T-helper 2 cell (primary cell): ENCODE measurements at places on chromosomes 4 and X.

GRCh38 chr4:75009138-75009537 lies 76.2 kb downstream of the PARM1 start:
- no peak for DNase-seq

DNA sequence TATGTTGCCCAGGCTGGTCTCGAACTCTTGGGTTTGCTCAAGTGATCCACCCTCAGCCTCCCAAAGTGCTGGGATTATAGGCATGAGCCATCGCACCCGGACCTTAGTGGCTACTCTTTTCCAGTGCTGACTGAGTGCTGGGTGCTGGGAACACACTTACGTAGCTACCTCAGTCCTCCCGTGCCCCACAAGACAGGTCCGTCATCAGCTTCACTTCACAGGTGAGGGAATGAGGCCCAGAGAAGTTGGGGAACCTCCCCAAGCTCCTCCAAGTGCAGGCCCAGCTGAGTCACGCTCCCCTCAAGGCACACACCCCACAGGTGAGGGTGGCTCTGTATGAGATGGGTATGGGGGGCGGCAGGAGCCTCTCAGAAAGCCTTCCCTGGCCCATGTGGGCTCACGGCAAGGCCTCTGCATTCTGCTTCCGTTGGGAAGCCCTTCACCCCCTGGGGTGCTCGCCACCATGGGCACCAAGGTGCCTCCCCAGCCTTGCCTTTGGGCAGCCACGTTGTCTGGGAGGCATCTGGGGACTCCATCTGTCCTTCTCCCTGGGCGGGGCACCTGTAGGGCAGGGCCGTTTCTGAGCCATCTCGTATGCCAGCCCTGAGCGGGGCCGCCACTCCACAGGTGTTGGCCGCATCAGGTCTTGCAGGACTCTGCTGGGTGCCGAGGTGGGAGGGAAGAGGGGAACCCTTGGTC lies 28.4 kb downstream of the NSG1 start:
- no peak for DNase-seq

DNA sequence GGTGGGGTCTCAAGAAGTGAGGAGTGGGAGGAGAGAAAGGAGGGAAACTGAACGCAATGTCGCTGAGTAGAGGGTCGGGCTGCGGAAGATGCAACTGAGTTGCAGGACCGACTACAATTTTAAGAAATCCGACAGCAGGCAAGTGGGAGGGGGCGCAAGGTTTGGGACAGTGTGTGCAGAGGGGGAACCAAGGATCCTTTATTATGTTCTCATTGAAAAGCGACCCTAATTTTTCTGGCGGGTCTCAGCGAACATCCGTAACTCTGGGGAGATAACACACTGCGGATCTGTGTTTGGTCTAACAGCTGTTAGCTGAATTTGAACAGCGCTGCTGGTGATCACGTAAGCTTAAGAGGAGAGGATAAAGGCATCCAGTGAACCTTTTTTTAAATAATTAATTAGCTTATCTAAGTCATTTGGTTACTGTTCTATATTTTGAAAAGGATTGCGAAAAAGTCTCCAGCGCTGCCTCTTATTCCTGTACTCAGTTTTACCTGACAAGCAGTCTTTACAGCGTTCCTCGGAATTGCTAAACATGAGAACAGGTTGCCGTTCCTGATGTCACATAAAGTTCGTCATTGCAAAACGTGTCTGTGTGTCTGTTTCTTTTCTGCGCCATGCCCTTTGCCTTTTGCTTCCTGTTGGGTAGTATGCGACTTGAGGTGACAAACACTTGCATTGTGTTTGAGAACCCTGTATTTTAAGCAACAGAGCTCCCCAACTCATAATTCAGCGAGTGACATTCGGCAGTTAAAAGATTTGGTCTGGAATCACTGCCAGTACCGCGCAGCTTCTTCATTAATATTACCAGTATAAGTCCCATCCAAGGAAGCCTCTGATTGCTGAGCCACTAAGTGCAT lies 1.3 kb downstream of the HTR2C start:
- no peak for DNase-seq

- DNase-seq: no peak
Observed at GRCh38 chr4:55554453-55555030, 7.8 kb upstream of the CLOCK start.

GRCh38 chr4:55396308-55397125 lies 760 bp downstream of the TMEM165 start:
- no peak for DNase-seq

GRCh38 chr4:1193206-1194009 lies 21.0 kb upstream of the SPON2 start:
- DNase-seq: no peak

DNA sequence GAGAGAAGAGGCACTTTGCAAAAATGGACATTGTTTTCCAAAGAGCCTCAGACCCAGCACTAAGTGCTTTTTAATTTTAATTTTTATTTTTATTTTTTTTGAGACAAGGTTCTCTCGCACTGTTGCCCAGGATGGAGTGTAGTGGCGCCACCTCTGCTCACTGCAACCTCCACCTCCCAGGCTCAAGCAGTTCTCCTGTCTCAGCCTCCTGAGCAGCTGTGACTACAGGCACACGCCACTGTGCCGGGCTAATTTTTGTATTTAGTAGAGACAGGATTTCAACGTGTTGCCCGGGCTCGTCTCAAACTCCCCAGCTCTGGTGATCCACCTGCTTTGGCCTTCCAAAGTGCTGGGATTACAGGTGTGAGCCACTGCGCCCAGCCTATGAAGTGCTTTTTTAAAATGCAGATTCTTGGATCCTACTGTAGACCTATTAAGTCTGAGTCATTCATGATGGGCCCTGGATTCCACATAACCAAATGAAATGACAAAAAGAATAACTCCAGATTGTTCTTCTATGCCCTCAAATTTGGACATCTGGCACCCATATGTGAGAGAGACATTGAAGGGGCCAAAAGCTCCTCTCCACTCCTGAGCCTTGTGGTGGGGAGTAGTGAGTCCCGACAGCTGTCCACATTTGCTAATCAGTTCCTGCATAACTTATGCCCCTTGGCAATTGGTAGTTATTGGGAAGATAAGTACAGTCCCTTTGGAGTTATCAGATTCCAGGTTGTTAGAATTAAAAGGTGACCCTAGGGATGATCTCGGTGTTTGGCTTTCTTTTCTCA lies 3.6 kb downstream of the NOCT start:
- DNase-seq: no peak

- DNase-seq: no peak
Observed at GRCh38 chr4:6891436-6892170, 18.0 kb upstream of the TBC1D14 start.

GRCh38 chr4:182569561-182569960 lies 326.4 kb downstream of the TENM3 start:
- DNase-seq: no peak

DNA sequence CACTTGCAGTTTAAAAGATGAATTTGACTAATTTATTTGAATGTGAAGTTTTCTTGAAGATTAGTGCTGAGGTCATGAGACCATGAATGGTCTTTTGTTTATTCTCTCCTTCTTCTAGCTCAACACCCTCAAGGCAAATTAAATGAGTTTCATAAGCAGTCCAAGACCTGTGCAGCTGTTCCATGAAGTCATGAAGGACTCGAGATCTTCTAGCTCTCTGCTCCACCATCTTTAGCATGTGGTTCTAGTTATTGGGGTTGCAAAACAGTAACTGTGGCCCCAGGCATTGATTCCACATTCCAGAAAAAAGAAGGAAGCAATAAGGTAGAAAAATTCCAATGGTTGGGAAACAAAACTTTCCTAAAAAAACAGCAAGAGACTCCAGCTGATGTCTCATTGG lies 84.2 kb upstream of the HS3ST1 start:
- no peak for DNase-seq

- no peak for DNase-seq
Observed at GRCh38 chrX:150198776-150199175, 164.3 kb upstream of the MAMLD1 start.

GRCh38 chr4:14078326-14078725 lies 450.8 kb upstream of the BOD1L1 start:
- no peak for DNase-seq

GRCh38 chr4:146978641-146979040 lies 33.0 kb upstream of the TTC29 start:
- DNase-seq: no peak

GRCh38 chrX:131795442-131796229 lies 227.5 kb upstream of the STK26 start:
- DNase-seq: no peak

DNA sequence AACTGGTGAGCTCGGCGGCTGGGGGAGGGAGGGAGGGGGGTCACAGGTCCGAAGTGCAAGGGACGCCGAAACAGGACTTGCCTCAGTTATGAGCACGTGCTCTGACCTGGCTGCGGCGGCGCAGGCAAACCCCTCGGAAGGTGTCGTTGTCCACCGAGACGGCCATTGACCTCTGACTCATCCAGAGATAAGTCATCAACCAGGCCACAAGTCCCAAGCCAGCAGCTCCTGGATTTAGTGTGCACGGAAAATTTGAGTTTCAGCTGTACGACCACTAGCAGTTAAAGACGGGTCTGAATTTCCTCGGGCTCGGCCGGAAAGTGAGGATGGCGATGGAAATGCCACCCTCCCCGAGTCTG lies 674 bp downstream of the SH3D19 start:
- no peak for DNase-seq

DNA sequence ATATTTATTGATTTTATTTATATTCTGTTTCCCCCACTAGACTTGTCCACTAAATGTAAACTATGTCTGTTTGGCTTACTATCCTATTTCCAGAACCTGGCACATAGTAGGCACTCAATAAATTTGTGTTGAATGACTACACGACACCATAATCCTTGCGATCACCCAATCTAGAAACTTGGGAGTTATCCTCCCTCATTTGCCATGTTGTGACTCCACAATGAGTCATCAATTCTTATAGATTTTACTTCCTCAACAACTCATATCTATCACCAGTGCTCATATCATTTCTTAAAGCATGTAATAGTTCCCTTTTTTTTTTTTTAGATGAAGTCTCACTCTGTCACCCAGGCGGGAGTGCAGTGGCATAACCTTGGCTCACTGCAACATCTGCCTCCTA lies 39.9 kb upstream of the VAMP7 start:
- DNase-seq: no peak

GRCh38 chr4:102734591-102735385 lies 26.0 kb downstream of the MANBA start:
- DNase-seq: no peak

GRCh38 chrX:130680164-130681035 lies 222.6 kb downstream of the ENOX2 start:
- DNase-seq: no peak

DNA sequence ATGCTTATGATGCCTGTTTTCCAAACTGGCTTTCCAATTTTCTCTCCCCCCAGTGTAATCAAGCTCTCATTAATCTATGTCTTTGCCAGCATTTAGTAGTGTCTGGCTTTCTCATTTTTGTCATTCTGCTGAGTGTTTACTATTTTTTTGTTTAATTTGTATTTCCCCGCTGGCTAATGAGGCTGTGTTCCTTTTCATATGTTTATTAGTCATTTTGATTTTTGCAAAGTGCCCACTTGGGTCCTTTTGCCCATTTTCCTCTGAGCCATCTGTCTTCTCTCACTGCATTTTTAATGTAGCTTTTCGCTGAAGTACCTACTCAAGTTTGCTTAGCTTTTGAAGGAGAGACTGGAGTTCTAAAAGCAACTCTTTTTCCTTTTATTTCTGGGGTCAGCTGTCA lies 14.7 kb downstream of the DCK start:
- no peak for DNase-seq

DNA sequence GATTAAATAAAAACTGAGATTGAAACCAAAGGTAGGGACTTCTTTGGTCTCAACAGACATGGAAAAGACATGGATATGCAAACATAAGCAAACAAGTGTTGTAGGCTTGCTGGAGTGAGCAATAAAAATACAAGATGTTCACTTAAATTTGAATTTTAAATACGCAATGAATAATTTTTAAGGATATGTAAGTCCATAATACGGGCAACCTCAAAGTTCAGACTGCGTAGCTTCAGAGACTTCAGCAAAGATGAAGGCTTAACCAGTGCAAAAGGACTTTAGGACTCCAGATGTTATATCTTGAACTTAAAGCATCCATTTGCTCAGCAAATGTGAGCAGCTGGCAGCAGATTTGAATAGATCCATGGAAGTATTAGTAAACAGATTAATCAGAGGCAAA lies 549.3 kb downstream of the ARAP2 start:
- no peak for DNase-seq

GRCh38 chr4:74202062-74202586 lies 44.2 kb downstream of the MTHFD2L start:
- DNase-seq: no peak

DNA sequence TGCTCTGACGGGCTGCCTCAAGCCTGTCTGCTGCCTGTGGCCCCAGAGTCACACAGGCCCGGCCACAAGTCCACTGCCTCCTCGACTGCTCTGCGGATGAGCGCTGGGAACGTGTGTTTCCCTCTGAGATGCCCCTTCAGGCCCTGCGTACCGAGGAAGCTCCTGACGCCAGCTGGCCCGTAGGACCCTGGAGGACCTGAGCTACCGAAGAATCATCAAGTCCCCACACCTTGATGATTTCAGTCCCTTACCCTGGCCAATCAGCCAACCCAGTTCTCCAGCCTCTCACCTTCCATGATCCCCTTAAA lies 96.6 kb upstream of the LRPAP1 start:
- DNase-seq: no peak

GRCh38 chr4:139153411-139154133 lies 23.4 kb downstream of the ELF2 start:
- no peak for DNase-seq

DNA sequence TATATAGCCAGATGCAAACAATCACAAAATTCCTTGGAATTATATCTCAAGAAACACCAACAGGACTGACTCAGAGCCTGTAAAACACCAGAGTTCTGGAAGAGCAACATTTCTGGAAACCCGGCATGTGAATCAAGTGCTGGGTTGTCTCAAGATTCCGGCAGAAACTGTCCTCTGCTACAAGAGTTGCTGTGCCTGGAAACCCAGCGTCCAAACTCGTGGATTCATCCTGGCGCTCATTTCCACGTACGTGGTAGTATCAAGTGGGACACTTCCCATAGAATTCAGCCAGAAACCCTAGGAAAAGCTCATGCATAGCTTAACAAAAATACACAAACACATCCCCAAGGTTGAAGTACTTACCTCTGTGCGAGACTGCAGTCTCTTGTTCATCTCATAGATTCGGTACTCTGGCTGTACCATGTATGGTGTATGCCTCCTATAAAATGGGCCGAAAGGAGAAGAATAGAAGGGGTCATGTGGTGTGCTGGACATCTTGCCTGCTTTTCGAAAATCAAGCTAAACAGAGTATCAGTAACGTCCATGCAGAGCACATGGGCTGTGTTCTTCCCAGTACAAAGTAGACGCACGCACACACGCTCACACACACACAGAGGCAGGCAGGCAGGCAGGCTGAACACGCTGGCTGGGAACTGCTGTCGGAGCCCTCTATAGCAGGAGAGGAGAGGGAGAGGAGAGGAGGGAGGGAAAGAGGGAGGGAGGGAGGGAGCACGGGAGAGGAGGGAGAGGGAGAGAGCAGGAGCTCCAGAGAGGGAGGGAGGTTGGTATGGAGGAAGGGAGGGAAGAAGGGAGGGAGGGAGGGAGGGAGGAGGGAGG lies at the start of gene LDB2:
Gene LDB2, minus strand, starts transcription at position 655 of the 837 bp plus-strand sequence.
- DNase-seq: no peak
